WTC11 (cell line): ENCODE measurements at places on chromosomes 3 and 15.

- DNase-seq: no peak
Observed at GRCh38 chr15:92576597-92577200, 78.9 kb downstream of the FAM174B start.

GRCh38 chr3:140186421-140186920 lies 251.5 kb downstream of the CLSTN2 start:
- no peak for DNase-seq

- DNase-seq: no peak
Observed at GRCh38 chr3:36562945-36563344, 182.6 kb downstream of the STAC start.

DNA sequence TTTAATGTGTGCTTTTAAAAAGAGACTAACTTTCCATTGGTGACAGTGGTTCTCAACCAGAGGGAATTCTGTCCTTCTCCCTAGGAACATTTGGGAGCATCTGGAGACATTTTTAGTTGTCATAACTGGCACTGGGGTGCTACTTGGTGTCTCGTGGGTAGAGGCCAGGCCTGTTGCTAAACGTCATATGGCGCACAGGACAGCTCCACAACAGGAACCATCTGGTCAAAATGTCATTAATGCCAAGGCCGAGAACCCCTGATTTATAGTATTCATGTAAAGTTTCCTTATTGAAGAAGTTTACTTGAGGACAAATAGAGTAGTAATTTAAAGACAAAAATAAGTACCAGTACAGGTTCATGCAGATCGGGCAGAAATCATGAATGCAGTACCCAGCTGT lies 164.2 kb downstream of the FEZF2 start:
- DNase-seq: no peak

DNA sequence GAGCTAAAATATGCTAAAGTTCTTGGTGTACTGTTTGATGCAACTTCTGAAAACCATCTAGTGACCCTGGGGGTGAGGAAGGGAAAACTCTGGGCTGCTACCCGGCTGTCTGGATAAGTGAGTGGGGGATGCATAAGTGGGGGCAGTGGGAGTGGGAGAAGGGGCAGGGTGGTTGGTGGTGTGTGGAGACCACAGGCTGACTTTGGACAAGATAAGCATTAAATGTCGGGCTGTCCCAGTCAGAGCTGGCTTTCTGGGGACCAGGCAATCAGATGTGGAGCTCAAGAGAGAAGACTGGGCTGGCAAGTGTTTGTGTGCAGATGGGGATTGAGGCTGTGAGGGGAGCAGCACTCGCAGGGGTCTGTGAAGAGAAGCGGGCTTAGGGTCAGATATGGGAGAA lies 11.0 kb upstream of the XIRP1 start:
- no peak for DNase-seq
